Stimulated activated CD4-positive, alpha-beta T cell treated with anti-CD3 and anti-CD28 coated beads, Interleukin-12 subunit alpha, Interleukin-12 subunit beta, amount 100 ng/mL, for 48 hours (primary cell): ENCODE measurements at places on chromosomes 2 and 18.

DNA sequence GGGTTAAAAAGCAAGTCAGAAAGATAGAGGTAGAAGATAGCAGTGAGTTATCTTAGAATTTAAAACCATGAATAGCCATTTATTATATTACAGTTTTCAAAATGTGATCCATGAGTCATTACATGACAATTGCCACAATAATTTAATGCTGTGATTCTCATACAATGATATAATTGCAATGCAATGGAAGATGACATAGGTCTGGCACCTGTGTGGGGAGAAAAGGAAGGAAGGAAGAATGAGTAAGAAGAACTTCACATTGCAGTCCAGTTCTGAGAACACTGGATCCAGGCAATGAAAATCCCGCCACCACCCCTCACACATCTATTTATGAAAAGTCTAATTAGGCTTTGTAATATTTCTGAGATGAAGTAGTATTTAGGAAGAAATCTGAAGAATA is 738.1 kb upstream of the LINC00305 start:
- no peak for DNase-seq

GRCh38 chr2:176747506-176747905 is 465.1 kb upstream of the HNRNPA3 start:
- DNase-seq: no peak

GRCh38 chr2:61707984-61708852 is 145.6 kb downstream of the FAM161A start:
- peak; percentile 6 for DNase-seq

DNA sequence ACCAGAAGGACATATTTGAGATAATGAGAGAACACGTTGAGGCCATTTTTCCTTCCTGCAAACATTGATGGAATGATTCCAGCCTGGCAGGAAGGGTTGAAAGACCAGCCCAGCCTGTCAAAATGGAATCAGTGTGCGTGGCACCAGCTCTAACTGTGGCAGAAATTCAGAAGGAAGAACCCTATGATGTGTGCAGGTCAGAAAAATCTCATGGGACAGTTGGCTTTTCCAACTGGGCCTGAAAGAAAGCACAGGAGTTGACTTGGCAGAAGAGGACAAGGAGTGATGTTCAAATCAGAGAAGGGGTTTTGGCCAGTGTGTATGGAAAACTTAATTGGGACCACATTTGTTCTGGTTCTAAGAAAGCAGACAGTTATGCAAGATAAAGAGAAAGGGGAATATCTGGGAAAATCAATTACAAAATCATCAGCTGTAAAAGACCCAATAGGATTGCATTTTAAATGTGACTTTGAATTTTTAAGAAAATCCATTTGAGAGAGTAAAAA is 192.8 kb upstream of the PID1 start:
- DNase-seq: no peak

GRCh38 chr2:165420231-165420630 is 49.3 kb upstream of the CSRNP3 start:
- DNase-seq: no peak

GRCh38 chr2:172179045-172179701 is 76.5 kb upstream of the DLX2 start:
- DNase-seq: no peak

DNA sequence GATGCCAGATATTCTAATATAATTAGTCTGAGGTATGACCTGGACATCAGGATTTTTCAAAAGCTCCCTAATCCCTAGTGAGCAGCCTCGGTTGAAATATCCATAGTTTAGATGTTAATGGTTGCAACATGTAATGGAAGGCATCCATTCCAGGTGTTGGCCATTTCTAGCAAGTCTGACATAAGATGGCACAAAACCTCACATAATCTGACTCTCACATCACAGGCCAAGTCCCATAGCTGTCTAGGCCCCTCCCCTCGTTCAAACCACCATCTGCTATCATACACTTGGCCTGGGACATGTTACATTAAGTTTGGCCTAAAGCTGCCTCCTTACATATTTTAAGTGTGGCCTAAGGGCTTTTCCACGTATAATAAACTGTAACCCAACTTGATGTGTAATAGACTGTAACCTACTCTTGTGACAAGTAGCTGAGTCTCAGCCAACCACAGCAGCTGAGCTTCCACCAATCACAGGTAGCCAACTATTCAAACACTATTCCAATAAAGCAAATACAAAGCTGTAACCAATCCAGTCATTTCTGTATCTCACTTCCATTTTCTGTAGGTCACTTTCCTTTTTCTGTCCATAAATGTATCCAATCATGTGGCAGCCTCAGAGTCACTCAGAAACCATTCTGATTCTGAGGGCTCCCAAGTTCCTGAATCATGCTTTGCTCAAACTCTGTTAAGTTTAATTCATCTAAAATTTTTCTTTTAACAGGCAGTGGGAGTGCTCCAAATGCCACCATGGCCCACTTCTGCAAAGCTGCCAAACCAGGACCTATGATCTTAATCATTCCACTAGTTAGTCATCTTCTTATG is 59.4 kb downstream of the ADD2 start:
- no peak for DNase-seq

- no peak for DNase-seq
These were observed 10.4 kb downstream of the RNF152 start for GRCh38 chr18:61882296-61883004.

- DNase-seq: no peak
These were observed 79.8 kb upstream of the LRPPRC start for GRCh38 chr2:44075541-44075940.

GRCh38 chr2:84823229-84823628 is 57.7 kb downstream of the TRABD2A start:
- DNase-seq: no peak

DNA sequence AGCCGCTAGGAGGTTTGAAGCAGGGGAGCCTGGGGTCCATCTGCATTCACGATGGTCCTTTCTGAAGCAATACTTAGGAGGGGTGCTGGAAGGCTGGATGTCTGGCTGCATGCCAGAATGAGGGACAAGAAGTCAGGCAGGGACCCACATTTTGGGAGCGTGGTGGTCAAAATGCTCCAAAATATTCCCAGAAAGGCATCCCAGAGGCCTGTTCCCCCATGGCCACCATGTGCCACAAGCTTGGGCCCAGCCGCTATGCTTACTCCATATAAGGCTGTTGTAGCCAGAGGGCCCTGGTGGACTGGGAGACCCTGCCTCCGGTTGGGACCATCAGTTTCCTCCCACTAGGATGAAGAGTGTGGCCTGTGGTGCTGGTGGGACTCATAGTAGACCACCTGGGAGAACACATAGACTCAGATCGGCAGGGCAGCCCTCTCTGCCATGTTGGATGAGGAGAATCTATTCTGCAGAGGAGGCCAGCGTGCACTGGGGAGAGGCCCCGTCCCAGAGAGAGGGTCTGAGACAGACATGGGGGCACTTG is 3.6 kb upstream of the PROM2 start:
- DNase-seq: no peak

GRCh38 chr2:35409762-35410161 is 945.8 kb upstream of the CRIM1 start:
- DNase-seq: no peak

- DNase-seq: no peak
These were observed 176.6 kb downstream of the SH3RF3 start for GRCh38 chr2:109305490-109306167.

- no peak for DNase-seq
These were observed 12.0 kb downstream of the RUFY4 start for GRCh38 chr2:218081063-218081462.

GRCh38 chr18:13811993-13812392 is 12.0 kb upstream of the MC5R start:
- no peak for DNase-seq

- no peak for DNase-seq
These were observed 923 bp downstream of the AMER3 start for GRCh38 chr2:130756053-130756873.
